Lung microvascular endothelial cell (primary cell): ENCODE measurements at places on chromosomes 4 and X. TPM values are rescaled to one million over a fixed set of nuclear protein-coding genes. Genes with fewer than 3 reads are reported as not detected.
A peak's percentile ranks its signal among the peaks of the same experiment; 100 is the strongest.

VGLL1 gene
- total RNA-seq = not detected in 2 replicates

TCEAL6 gene
- total RNA-seq = not detected in 2 replicates

RTL9 gene
- not detected in 2 replicates for total RNA-seq

F8A2 gene
- not detected in 2 replicates for total RNA-seq

IL15 gene
- total RNA-seq = 0.87 and 1.2 TPM in 2 replicates

MAGEB1 gene
- not detected in 2 replicates for total RNA-seq

CENPI gene
- 4.2 and 10.9 TPM in 2 replicates for total RNA-seq

MAOA gene
- 114 and 125 TPM in 2 replicates for total RNA-seq

C4orf51 gene
- total RNA-seq = not detected in 2 replicates

SLC25A31 gene
- not detected in 2 replicates for total RNA-seq

SSX4B gene
- total RNA-seq = not detected in 2 replicates

STATH gene
- not detected in 2 replicates for total RNA-seq

MAGED1 gene
- 41.3 and 51.4 TPM in 2 replicates for total RNA-seq

LANCL3 gene
- total RNA-seq = under 0.01 and 0.22 TPM in 2 replicates

NAP1L3 gene
- total RNA-seq = 0.44 and 1.4 TPM in 2 replicates

GBA3 gene
- not detected in 2 replicates for total RNA-seq

DNA sequence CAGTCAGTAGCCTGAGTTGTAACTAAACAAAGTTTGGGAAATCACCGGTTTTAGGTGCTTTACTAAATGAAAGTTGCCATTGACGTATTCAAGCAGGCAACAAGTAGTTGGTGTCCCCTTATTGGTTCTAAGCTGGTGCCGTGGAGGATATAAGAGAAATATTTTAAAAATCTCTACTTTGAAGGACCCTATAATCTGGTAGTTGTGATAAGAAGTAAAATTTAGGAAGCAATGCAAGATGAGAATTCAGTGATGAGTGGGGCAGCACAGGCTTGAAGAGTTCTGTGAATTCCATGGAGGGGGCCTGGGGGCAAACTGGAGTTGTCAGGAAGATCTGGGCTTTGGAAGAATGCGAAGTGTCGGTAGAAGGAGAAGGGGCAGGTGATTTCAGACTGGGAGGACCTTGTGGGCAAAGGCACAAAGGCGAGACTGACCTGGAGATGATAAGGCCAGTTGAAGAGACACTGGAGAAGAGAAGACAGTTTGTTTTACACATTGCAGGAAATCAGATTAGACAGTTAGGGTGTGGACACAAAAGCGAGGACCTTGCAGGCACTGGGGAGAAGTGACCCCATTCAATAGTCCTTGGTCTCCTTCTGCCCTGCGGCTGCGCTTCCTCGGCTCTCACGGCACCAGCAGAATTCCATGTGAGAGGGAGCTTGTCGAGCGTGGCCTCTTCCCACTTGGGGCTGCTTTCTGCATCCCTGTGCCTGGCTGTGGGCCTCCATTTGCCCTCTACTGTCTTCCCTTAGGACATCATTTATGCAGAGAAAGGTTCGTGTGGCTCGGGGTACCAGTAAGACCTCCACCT is 1.3 kb downstream of the RHOH start:
- no peak for DNase-seq

GRCh38 chrX:11757719-11758399 is at the start of gene MSL3:
Gene MSL3, plus strand, starts transcription at chrX:11758237. Its CDS starts 27 bp downstream, at chrX:11758264.
- peak; percentile 75 for DNase-seq

- DNase-seq = no peak
These were observed 282.2 kb upstream of the SLIT2 start for GRCh38 chr4:19969492-19969891.

DNA sequence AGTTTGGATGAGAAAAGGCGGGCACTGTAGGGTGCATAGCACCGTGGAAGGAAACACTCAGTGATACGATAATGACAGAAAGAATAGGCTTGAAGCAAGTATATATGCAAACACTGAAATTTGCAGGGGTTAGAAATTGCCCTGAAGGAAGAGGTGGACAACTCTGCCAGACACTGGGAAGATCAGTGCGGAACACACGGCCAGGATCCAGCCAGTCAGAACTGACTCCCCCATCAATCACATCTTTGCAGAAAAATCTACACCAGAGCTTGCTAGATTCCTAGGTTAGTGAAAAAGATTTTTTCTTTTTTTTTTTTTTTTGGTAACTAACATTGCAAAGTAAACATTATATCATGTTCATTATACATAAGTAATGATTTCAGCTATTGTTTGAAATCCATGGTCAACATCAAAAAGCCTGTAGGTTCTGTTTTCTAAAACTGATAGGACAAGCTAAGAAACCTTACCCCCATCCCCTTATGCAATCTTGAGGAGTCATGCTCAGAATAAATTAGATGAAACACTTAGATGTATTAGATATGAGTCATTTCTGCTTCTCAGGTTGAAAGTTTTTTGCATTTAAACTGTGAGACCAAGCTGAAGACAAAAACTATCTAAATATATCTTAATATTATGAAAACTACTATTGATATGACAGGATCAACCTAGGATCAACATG is 38.9 kb downstream of the TRIML1 start:
- no peak for DNase-seq

DNA sequence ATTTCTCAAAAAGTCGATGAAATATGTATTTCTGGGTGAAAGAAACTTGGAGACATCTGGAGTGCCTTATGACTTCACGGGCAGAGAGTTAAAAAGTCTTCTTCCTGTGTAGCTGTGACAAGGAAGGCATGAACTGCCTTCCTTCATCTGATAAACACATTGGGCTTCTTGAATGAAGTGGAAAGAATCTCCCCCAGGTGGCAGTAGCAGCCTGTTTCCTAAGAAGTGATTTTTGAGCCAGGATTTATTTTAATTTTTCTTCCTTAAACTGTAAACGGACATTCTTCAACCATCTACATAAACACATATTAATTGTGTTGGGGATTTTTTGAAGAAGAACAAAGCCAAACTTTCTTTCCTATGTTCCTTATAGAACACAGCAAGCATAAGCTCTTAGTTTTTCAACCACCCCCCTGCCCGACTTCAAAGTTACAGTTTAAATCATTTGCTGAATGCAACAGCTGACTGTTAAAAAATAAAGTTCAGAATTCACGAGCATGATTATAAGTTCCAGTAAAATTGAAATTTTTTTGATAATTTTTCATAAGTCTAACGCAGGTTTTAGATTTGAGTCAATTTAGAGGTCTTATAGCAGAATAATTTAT is 980 bp upstream of the GIMD1 start:
- peak; percentile 90 for DNase-seq

- no peak for DNase-seq
These were observed 28.7 kb upstream of the JAKMIP1 start for GRCh38 chr4:6229095-6229494.

GRCh38 chr4:165301833-165302232 is 25.6 kb upstream of the MSMO1 start:
- peak; percentile 42 for DNase-seq

GRCh38 chr4:189294574-189294973 is 646.1 kb upstream of the FRG1 start:
- no peak for DNase-seq

DNA sequence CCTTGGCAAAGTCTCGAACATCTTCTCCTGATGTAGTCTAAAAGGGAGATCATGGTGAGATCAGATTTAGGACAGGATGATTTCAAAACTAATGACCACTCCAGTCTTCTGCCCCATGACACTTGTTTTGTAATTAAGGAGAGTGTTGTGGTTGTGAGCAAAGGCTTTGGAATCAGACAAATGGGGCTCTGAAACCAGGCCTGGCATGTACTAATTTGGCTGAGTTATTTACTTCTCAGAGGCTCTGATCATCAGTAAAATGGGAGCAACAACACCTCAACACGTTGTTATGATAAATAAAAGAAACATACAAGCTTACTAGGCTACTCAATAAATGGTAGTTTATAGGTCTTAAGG is 106.9 kb upstream of the FTHL17 start:
- DNase-seq = no peak

GRCh38 chrX:72305286-72306084 is at the start of gene CITED1:
Gene CITED1, minus strand, starts transcription at chrX:72305914. Its CDS starts 3,045 bp downstream, at chrX:72302869.
- DNase-seq = peak; percentile 8

- peak; percentile 51 for DNase-seq
These were observed 17.6 kb upstream of the SCML1 start for GRCh38 chrX:17719711-17720110.

- DNase-seq = no peak
These were observed 78.8 kb upstream of the TBC1D9 start for GRCh38 chr4:140834839-140835495.

DNA sequence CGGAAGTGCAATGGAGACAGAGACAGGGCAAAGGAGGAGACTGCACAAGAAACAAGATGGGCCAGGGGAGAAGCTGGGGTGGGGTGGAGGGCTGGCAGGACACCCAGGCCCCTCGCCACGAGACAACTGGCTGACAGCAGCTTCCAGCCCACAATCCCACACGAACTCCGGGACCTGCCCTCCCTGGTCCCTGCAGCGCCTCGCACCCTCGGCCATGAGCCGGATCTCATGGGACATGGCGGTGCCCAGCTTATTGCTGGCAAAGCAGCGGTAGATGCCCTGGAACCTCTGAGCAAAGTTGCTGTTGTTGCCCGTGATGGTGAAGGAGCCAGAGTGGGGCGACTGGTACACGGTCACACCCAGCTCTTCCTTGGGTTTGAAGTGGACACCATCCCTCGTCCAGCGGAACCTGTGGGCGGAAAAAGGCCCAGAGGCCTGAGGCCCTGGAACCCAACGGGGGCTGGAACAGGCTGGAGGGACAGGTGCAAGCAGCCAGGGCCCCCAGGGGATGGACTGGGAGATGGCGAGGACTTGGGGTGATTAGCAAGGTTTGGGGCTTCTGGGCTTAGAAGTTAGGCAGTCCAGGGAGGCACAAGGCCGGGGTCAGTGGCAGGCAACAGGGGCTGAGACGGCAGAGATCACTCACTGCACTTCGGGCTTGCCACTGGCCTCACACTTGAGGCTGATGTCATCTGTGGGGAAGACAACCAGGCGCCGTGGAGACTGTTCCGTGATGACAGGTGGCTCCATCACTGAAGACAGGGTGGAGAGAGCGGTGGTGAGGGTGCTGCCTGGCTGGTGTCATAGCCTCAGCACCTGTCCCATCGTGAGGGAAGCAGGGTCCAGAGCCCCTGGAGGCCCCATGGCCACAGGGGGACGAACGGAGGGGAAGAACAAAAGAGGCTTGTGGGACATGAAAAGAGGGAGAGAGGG is 13.8 kb downstream of the L1CAM start:
- no peak for DNase-seq

GRCh38 chrX:78513971-78514738 is 145.0 kb downstream of the RTL3 start:
- DNase-seq = no peak

DNA sequence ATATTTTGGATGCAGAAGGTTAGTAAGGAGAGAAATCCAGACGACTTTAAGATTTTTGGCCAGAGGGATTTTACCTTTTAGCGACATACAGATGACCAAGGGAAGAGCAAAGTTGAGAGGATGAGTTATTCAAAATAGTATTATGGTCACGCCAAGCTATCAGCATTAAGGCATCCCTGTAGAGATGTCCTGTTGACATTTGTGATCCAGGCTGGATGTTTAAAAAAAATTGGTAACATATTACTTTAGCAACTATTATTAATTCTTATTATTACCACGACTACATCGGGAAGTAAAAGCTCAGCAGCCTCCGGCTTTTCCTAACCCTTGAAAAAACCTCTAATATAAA is 562 bp upstream of the OSTC start:
- DNase-seq = no peak

GRCh38 chr4:184153781-184154180 is 63.9 kb downstream of the ENPP6 start:
- no peak for DNase-seq

- DNase-seq = no peak
These were observed 318.6 kb downstream of the OPHN1 start for GRCh38 chrX:68114573-68115129.

- no peak for DNase-seq
These were observed 41.6 kb upstream of the HMX1 start for GRCh38 chr4:8913121-8913857.

- no peak for DNase-seq
These were observed 43.7 kb downstream of the SULT1E1 start for GRCh38 chr4:69816236-69816635.

DNA sequence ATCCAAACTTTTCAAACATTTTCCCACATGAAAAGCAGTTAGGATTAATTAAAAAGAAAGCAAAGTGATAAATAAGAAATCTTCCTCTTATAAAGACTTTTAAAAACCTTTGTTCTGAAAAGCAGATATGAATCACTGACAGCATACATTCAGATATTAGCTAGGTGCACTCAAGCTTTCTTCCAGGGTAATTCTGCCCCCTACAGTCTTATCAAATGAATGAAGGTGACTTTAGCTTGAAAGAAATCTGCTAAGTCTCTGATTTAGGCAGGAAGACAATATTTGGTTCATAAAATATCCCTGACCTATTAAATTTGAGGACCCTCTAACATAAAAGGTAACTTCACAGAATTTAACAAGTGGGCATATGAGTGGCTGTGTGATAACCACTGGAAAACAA is 209.1 kb upstream of the FAM47A start:
- no peak for DNase-seq
